Activated CD4-positive, alpha-beta T cell treated with anti-CD3 and anti-CD28 coated beads, Interleukin-2, amount 10 ng/mL, durations not matched to agents 24 days and 14 days (primary cell): ENCODE measurements at places on chromosomes 2 and 18.

GRCh38 chr2:143816916-143817315 lies 687.7 kb downstream of the ARHGAP15 start:
- DNase-seq: no peak
- peaks cover 10% of the 10 kb centered on the region for H3K27me3 ChIP-seq
- no peaks in the 10 kb centered on the region for H3K36me3 ChIP-seq
- H3K4me3 ChIP-seq: no peak overlapping the region
- H3K4me1 ChIP-seq: no peaks in the 10 kb centered on the region
- H3K27ac ChIP-seq: no peak overlapping the region

GRCh38 chr2:39050109-39050508 lies 70.7 kb downstream of the SOS1 start:
- DNase-seq: no peak
- peaks cover 10% of the 10 kb centered on the region for H3K4me1 ChIP-seq
- H3K27me3 ChIP-seq: no peaks in the 10 kb centered on the region
- H3K4me3 ChIP-seq: no peak overlapping the region
- H3K36me3 ChIP-seq: peaks cover 62% of the 10 kb centered on the region

GRCh38 chr2:149562324-149562723 lies 25.3 kb downstream of the MMADHC start:
- H3K27me3 ChIP-seq: peaks cover 2% of the 10 kb centered on the region
- DNase-seq: no peak
- H3K27ac ChIP-seq: no peak overlapping the region
- peaks cover 15% of the 10 kb centered on the region for H3K36me3 ChIP-seq
- no peak overlapping the region for H3K4me3 ChIP-seq

GRCh38 chr2:136962105-136962725 lies 196.9 kb downstream of the THSD7B start:
- no peak overlapping the region for H3K27ac ChIP-seq
- H3K36me3 ChIP-seq: no peaks in the 10 kb centered on the region
- H3K4me1 ChIP-seq: no peaks in the 10 kb centered on the region
- H3K4me3 ChIP-seq: no peak overlapping the region
- no peak for DNase-seq

DNA sequence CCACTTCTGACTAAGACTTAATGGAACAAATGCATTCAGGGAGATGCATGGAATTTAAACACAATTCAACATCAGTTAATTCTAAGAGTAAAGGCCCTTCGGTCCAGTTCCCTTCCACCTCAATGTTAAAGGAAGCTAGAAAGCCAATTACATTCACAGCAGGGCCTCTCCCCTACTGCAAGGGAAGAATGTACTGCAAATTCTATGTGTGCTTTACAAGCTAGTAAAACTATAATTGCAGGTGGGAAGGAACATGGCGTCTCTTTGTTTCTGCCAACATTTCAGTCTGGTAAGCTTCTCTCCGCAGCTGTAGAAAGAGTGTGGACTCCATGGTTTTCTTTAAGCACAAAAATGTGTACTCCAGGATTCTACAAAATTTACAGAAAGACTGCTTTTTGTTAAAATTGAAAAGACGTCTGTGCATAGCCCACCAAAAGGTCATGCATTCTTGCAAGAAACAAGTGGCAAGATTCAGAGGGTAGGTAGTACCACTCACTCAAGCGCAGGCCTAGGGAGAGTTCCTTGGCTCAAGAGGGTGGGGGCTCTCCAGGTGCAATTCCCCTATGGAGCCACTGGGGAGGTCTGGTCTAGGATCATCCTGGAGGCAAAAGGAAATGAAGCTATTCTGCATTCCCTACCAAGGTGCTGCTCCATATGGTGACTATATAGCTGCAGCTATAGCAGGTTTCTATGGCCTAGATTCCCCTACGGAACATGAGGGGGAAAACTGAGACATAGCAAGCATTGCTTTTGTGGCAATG lies 127.0 kb upstream of the FZD5 start:
- no peak overlapping the region for H3K4me3 ChIP-seq
- H3K27me3 ChIP-seq: no peaks in the 10 kb centered on the region
- no peak for DNase-seq
- H3K36me3 ChIP-seq: no peaks in the 10 kb centered on the region

- no peak for DNase-seq
- no peak overlapping the region for H3K27ac ChIP-seq
- H3K27me3 ChIP-seq: no peaks in the 10 kb centered on the region
- H3K4me1 ChIP-seq: no peaks in the 10 kb centered on the region
- no peak overlapping the region for H3K4me3 ChIP-seq
These were observed 728.8 kb downstream of the CNTNAP5 start for GRCh38 chr2:124753842-124754241.

DNA sequence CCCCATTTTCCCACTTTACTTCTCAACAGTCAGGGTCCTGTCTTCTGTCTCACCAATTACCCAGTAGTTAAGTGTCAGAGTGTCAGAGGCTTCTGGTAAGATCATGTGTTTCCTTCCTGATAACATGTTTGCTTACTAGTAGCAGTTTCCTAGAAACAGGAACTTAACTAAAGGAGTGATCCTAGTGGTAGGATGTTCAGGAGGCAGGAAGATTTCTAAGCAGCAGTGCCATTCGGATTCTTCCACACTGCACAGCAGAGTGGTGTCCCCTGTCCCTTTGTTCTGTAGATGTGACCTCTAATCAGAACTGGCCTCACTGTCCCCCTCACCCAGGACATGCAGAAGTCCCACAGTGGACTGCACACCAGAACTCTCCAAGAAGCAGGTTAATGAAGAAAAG lies 221.8 kb upstream of the OSR1 start:
- H3K36me3 ChIP-seq: no peaks in the 10 kb centered on the region
- no peak overlapping the region for H3K27ac ChIP-seq
- no peaks in the 10 kb centered on the region for H3K27me3 ChIP-seq
- no peaks in the 10 kb centered on the region for H3K4me1 ChIP-seq

DNA sequence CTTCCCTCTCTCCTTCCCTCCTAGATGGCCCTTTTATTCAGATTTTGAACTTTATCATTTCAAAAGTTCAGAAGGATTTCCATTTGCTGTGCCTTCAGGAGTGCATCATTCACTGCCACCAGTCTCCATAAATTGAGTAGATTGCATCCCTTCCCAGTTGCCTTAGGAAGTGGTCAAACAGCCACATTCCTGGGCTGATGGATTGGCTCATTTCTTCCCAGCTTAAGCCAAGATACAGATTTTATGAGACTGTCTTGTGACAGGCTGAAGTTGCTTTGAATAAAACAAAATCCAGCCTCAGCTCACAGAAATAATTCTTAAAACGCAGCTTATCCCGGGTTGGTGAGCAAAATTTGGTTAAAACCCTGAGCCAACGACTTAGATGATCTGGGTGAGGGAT lies 9.8 kb downstream of the NRP2 start:
- no peak for DNase-seq
- H3K27me3 ChIP-seq: peaks cover 25% of the 10 kb centered on the region
- H3K4me3 ChIP-seq: no peak overlapping the region

GRCh38 chr2:26932974-26933373 lies 37.5 kb upstream of the MAPRE3 start:
- H3K27me3 ChIP-seq: peaks cover 2% of the 10 kb centered on the region
- no peak for DNase-seq
- H3K4me1 ChIP-seq: no peaks in the 10 kb centered on the region
- H3K27ac ChIP-seq: no peak overlapping the region

GRCh38 chr2:9637330-9637729 lies 6.5 kb upstream of the YWHAQ start:
- H3K27me3 ChIP-seq: peaks cover 22% of the 10 kb centered on the region
- DNase-seq: no peak
- no peak overlapping the region for H3K27ac ChIP-seq
- H3K4me1 ChIP-seq: peaks cover 20% of the 10 kb centered on the region

GRCh38 chr18:75456199-75456631 lies 28.7 kb upstream of the SMIM21 start:
- no peak overlapping the region for H3K4me3 ChIP-seq
- no peaks in the 10 kb centered on the region for H3K36me3 ChIP-seq
- peak; percentile 43 for DNase-seq
- no peak overlapping the region for H3K27ac ChIP-seq
- peaks cover 4% of the 10 kb centered on the region for H3K4me1 ChIP-seq
- peaks cover 48% of the 10 kb centered on the region for H3K27me3 ChIP-seq

- no peak overlapping the region for H3K27ac ChIP-seq
- no peak overlapping the region for H3K4me3 ChIP-seq
- no peak for DNase-seq
- no peaks in the 10 kb centered on the region for H3K27me3 ChIP-seq
These were observed 311.5 kb upstream of the GYPC start for GRCh38 chr2:126344493-126344892.

DNA sequence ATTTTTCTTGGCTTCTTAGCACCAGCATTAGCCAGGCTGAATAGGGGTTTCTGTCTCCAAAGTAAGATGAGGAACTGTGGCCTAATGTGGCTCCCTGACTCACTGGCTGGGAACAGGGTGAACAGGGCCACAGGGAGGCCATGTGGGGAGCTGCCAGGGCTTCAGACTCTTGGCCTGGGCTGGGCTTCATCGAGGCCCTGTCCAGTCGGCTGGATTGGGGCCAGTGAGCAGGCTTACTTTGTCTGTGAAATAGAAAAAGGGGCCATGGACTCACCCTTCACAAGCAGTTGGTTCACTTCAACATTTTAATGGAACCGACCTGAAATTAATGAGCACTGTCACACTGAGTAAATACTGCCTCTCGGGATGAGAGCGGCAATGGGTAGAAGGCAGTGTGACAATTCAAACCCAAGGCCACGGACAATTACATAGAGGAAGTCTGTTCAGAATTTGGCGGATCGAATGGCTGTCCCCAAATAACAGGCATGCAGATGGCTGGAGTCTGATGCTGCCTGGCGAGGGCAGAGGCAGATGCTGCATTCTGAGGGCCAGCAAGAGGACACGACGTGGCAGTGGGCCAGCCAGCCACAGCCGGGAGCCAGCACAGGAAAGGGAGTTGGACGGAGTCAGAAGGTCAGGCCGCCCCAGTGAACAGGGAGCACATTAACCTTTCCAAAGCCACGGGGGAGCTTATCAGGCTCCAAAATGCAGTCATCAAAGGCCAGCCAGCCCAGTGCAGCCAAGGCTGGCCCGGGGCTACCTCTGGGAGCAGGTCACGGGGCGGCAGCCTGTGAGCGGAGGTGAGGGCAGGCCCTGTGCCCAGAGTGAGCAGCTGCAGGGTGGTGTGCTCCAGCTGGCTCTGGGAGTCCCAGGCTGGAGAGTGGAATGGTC lies 146.6 kb upstream of the REV1 start:
- no peak for DNase-seq
- no peaks in the 10 kb centered on the region for H3K27me3 ChIP-seq
- no peak overlapping the region for H3K27ac ChIP-seq
- no peaks in the 10 kb centered on the region for H3K36me3 ChIP-seq
- no peaks in the 10 kb centered on the region for H3K4me1 ChIP-seq
- H3K4me3 ChIP-seq: no peak overlapping the region

DNA sequence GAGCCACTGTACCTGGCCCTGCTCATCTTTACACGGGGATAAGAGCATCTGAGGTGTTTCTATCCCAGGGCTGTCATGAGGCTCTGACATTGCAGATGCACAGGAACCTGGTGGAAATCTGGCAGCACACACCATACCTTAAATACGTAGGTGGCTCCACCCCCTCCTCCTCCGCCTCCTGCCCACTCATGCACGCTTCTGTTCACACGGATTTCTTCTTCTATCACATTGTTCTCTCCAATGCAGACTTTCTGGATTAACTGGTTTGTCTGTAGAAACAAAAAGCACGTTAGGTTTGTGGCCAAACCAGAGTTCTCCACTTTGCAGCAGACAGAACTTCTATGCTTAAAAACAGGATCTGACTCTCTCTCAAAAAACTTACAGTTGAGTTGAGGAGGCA lies 118.2 kb downstream of the CLIP4 start:
- H3K4me3 ChIP-seq: no peak overlapping the region
- peaks cover 4% of the 10 kb centered on the region for H3K27me3 ChIP-seq
- H3K27ac ChIP-seq: no peak overlapping the region
- no peak for DNase-seq
- H3K4me1 ChIP-seq: no peaks in the 10 kb centered on the region
- H3K36me3 ChIP-seq: no peaks in the 10 kb centered on the region

DNA sequence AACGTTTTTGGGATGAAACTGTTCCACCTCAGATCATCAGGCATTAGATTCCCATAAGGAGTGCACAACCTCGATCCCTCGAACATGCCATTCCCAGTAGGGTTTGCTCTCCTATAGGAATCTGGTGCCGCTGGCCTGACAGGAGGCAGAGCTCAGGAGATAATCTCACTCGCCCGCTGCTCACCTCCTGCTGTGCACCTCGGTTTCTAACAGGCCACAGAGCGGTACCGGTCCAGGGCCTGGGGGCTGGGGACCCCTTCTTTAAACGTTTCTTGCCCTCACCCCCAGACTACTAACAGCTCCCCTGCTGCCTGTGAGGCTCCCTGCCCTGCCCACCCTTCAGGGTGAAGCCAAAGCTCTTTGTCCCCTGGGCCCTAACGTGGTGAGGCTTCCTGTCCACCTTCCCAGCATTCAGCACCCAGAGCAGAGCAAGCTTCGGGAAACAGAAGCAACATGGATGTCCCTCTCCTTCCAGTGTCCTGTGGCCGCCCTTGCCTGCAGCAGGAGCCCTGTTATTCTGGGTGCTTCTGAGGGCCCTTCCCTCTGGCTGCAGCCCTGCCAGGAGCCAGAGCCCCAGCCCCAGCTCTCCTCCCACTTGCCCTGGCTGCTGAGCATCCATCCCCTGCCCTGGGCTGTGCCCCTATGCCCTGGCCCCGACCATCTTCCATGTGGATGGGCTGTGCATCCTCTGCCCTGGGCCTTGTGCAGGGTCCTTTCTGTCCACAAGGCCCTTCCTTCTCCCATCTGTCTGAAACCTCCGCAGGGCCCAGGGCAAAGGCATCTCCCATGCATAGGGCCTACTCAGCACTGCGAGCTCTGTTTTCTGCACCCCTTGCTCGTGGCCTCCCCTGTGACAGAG lies 140.1 kb downstream of the MBP start:
- H3K4me1 ChIP-seq: peaks cover 4% of the 10 kb centered on the region
- no peak overlapping the region for H3K27ac ChIP-seq
- no peak overlapping the region for H3K4me3 ChIP-seq
- peaks cover 17% of the 10 kb centered on the region for H3K27me3 ChIP-seq
- no peaks in the 10 kb centered on the region for H3K36me3 ChIP-seq

DNA sequence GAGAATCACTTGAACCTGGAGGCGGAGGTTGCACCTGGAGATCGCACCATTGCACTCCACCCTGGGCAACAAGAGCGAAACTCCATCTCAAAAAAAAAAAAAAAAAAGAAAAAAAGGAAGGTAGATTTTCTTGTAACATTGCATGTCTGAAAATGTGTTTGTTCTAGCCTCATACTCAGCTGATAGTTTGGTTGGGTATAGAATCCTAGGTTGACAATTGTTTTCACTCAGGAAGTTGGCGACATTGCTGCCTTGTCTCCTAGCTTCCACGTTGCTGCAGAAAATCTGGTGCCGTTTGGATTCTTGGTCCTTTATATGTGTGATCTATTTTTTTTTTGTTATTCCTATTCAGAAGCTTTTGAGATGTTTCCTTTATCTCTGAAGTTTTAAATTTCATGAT lies 4.7 kb downstream of the ING5 start:
- peaks cover 60% of the 10 kb centered on the region for H3K36me3 ChIP-seq
- peaks cover 5% of the 10 kb centered on the region for H3K4me1 ChIP-seq
- no peak overlapping the region for H3K27ac ChIP-seq
- no peak overlapping the region for H3K4me3 ChIP-seq
- no peaks in the 10 kb centered on the region for H3K27me3 ChIP-seq

- DNase-seq: peak; percentile 79
- H3K36me3 ChIP-seq: peaks cover 10% of the 10 kb centered on the region
- no peaks in the 10 kb centered on the region for H3K27me3 ChIP-seq
- peak overlapping the region; percentile 97 for H3K4me3 ChIP-seq
- peaks cover 30% of the 10 kb centered on the region for H3K4me1 ChIP-seq
- peak overlapping the region; percentile 96 for H3K27ac ChIP-seq
These were observed 425 bp downstream of the ASB3 start for GRCh38 chr2:53786352-53786704.
